ENCODE measurements at places on chromosomes 7 and 10.

DNA sequence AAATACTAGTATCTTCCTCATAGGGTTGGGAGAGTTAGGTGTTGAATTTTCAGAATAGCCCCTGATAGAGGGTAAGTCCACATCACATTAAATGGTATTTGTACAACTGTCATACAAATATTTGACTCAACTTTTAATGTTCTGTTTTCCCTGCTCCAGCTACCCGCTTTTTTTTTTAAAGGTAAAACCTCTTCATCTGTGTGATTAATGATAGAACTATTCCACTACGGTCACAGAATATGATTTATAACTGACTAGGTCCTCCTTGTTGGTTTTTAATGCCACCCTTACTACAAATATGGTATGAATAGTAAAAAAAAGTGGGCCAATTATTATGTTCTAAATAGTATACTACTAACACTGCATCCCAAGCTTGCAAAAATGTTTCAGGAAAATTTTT, 15.6 kb upstream of the NRP1 start:
- no peaks in the 10 kb centered on the region for H3K4me1 ChIP-seq
- H3K27me3 ChIP-seq, result peaks cover 34% of the 10 kb centered on the region
- H3K4me3 ChIP-seq, result no peak overlapping the region
- DNase-seq, result no peak
- no peaks in the 10 kb centered on the region for H3K36me3 ChIP-seq

GRCh38 chr7:157278791-157279724, 57.7 kb upstream of the DNAJB6 start:
- H3K4me1 ChIP-seq, result peaks cover 16% of the 10 kb centered on the region
- H3K4me3 ChIP-seq, result no peak overlapping the region
- no peak for DNase-seq

DNA sequence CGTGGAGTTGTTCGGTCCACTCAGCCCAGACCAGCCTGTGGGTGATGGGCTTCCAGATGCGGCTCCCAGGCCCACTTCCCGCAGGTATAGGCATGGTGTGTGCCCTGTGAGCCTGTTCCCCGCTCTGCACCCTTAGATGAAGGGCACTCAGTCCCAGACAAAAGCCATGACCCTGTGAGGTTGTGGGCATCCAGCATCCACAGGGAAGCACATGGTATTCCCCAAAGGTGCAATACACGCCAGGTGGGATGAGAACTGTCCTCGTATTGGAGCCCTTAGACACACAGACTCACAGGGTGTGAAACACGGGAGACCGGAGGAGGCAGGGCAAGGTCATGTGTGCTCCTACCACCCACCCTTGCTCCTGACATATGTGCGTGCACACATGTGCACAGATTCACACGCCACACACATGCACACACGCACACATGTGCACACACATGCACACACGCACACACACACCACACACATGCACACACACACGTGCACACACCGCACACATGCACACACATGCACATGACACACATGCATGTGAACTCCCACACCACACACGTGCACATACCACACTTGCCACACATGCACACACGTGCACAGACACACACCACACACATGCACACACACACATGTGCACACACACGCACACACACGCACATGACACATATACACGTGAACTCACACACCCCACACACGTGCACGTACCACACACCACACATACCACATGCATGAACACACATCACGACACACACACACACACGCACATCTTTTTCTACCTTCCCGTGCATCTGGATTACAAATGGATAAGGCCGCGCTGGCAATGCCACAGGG, 319.4 kb downstream of the WDR37 start:
- H3K27ac ChIP-seq, result no peak overlapping the region
- H3K4me1 ChIP-seq, result no peaks in the 10 kb centered on the region
- no peaks in the 10 kb centered on the region for H3K36me3 ChIP-seq
- H3K27me3 ChIP-seq, result peaks cover 19% of the 10 kb centered on the region
- no peak overlapping the region for H3K4me3 ChIP-seq

DNA sequence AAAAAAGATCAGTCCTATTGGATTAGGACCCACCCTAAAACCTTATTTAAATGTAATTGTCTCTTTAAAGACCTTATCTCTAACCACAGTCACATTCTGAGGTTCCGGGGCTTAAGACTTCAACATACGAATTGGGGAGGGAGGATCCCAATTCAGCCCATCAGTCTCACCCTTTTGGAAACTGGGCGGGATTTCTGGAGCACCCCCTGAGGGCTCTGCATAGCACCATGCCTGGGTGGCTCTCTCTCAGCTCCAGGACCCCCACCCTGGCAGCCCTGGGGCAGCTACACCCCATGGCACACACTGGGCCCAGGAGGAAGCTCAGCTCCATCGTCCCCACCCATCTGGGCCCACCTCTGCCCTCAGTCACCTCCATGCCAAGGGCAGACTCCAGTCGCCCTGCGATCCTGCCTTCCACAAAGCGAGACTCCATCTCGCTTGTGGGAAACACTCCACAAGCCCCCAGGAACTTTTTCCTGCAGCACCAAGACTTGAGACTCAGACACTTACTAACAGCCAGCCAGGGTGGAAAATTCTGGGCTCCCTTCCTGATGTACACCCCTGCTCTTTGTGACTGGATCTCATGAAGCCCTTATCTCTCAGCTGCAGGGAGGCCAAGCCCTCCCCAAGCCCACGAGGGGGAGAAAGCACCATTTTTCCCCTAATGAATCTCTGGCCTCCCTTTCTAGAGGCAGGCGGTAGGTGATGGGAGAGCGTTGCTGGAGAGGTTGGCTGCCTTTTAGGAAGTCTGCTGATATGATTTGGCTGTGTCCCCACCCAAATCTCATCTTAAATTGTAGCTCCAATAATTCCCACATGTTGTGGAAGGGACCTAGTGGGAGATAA, 90.8 kb upstream of the KDM7A start:
- no peak overlapping the region for H3K4me3 ChIP-seq
- peaks cover 39% of the 10 kb centered on the region for H3K4me1 ChIP-seq
- no peak overlapping the region for H3K27ac ChIP-seq
- no peak for DNase-seq
- H3K27me3 ChIP-seq, result no peaks in the 10 kb centered on the region
- H3K36me3 ChIP-seq, result peaks cover 2% of the 10 kb centered on the region

GRCh38 chr10:31927565-31927883, 1.1 kb downstream of the ARHGAP12 start:
- peaks cover 63% of the 10 kb centered on the region for H3K4me1 ChIP-seq
- peak; percentile 35 for DNase-seq
- H3K4me3 ChIP-seq, result peak overlapping the region; percentile 89
- peaks cover 4% of the 10 kb centered on the region for H3K27me3 ChIP-seq

GRCh38 chr10:11183015-11183414, 165.3 kb downstream of the CELF2 start:
- no peaks in the 10 kb centered on the region for H3K27me3 ChIP-seq
- peaks cover 95% of the 10 kb centered on the region for H3K36me3 ChIP-seq
- H3K4me1 ChIP-seq, result peaks cover 95% of the 10 kb centered on the region

DNA sequence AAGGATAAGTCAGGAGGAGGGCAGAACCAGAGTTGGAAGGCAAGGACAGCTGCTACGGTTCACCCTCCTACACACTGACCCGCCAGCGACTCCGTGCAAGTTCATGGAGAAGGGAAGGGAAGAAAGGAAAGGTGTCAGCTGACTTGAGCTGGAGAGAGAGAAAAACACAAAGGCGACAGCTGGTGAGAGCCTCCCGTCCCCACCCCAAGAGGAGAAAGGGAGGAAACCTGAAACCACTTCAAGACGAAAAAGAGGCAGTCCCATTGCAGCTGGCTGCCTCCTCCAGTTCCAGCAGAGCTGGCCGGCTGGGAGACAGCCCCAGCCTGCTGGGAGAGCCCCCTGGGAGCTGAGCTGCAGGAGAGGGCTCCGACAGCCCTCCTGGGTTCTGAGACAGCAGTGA, 75.2 kb downstream of the PARD3 start:
- no peaks in the 10 kb centered on the region for H3K36me3 ChIP-seq
- DNase-seq, result no peak
- peaks cover 3% of the 10 kb centered on the region for H3K4me1 ChIP-seq

DNA sequence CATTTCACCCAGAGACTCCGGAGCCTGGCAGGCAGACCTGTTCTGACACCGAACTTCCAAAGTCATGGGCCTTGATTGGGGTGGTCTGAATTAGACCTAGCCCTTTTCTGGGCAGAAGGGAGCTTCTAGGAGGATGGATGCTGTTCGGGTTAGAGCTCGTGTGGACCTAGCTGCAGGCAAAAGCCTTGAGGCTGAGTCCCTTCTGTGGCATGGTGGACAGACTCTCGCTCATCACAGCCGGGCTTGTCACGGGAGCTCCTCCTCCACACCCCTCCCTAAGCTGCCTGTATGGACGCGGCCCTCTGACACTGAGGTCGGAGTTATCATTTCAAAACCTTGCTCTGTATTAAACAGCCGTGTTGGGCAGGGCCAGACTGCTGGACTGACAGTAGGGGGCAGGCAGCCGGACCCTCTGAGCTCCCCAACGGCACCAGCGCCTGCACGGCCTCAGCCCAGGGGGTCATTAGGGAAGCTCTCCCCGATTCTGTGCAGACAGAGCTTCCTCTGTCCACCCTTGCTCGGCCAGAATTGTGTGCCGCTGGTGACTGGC, 2.2 kb downstream of the IRF5 start:
- H3K27ac ChIP-seq, result peak overlapping the region; percentile 83

DNA sequence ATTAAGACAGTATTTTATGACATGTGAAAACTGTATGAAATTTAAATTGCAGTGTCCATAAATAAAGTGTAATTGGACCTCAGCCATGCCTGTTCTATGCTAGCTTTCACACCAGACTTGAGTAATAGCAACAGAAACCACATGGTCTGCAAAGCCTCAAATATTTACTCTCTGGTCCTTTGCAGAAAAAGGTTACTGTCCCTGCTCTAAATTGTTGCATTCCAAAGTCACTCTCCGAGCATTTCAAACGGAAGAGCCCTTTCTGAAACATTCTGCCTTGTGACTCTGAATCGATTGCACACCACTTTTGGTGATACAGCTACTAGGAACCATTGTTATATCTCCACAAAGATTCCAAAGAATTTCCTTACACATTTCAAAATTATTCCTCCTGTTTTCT, 81.0 kb upstream of the STK17A start:
- H3K4me3 ChIP-seq, result no peak overlapping the region
- no peaks in the 10 kb centered on the region for H3K36me3 ChIP-seq
- peaks cover 12% of the 10 kb centered on the region for H3K27me3 ChIP-seq
- no peaks in the 10 kb centered on the region for H3K4me1 ChIP-seq

DNA sequence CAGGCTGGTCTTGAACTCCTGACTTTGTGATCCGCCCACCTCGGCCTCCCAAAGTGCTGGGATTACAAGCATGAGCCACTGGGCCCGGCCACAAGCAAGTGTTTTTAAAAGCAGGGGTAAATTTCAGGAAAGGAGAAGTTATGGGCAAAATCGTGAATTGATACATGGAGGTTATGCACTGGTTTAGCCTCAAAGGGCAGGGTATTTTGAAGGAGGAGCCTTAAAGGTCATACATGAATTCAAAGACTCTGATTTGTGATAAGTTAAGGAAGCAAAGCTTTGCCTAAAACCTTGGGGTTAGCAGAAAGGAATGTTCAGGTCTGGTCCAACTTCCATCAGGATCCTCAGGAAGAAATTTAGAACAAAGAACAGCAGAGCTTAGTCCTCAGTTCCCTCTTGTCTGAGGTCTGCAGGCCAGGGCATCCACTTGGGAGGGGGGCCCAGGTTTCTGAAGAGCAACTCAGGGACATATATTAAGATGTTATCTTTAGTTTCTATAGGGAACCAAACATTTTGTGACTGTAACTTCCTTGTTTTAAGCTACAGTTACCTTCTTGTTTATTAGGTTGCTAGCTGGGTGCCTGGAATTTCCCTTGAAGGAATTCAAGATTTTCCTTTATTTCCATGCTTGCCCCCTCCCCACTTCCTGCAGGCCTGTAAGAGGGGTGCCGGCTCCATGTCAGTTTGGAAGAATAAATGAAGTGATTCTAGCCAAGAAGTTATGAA, 2.8 kb upstream of the REPIN1 start:
- H3K27ac ChIP-seq, result no peak overlapping the region
- H3K4me1 ChIP-seq, result peaks cover 47% of the 10 kb centered on the region
- no peaks in the 10 kb centered on the region for H3K27me3 ChIP-seq
